Activated CD4-positive, alpha-beta T cell treated with anti-CD3 and anti-CD28 coated beads, Interleukin-10, Interleukin-2, amounts not matched to agents 100 ng/mL and 50 ng/mL, durations not matched to agents 16 hours and 8 hours (primary cell): ENCODE measurements at places on chromosomes 5 and 9.
A peak's percentile ranks its signal among the peaks of the same experiment; 100 is the strongest.

GRCh38 chr5:132471151-132471907 is 19.2 kb downstream of the IRF1 start:
- no peak for DNase-seq

DNA sequence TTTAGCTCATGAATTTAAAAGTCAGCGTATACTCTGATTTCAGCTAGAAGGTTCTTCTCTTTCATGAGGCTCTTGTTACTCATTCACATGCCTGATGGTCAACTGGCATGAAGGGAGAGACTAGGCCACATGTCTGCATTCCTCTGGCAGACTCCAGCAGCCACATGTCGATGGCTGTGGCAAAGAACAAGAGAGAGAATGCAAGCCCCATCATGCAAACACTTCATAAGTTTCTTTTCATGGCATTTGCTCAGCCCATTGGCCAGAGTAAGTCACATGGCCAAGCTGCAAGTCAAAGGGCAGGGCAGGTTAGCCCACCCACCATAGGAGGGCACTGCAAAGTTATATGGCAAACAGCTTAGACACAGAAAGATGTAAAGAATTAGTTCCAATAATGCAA is 5.4 kb downstream of the KCNV2 start:
- peak; percentile 2 for DNase-seq

DNA sequence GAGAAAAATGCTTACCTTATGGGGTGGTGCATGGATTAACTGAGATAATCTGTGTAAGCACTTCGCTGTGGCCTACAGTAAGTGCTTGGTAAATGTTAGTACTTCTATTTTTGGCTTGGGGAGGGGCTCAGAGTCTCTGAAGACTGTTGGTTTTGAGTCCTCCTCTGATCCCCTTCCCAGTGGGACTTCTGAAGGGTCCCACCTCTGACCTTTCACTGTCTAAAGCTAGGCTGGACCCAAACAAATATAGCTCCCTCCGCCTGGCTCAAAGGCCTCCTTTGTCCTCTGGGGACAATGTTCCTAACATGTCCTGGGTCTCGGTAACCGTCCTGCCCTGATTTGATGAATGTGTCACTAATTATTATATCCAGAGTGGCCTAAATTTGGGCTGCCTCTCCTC is 34.8 kb downstream of the CAMK2A start:
- no peak for DNase-seq

DNA sequence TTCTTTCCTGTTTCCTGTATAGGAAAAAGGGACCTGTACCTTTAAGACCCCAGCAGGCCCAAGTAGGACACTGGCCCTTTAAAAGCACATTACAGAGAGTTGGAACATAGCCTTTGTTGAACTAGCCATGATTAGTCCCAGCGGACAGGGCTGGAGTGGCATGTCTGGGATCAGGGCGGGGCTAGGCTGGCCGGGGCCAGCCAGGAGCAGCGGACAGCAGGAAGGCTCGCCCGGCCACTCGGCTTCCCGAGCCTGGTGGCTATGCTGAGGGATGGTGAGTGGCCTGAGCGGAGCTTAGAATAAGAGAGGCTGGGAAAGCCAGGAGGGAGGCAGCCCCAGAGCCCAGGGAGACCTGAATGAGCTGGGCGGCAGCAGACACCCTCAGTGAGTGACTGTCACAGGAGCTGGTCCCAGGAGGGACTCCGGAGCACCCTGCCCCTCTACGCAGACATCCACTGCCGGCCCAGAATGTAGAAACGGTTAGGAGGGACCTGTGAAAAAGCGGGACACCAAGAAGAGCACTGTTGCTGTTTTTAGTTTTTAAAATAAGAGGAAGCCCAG is 92.1 kb downstream of the DAB2IP start:
- DNase-seq = no peak

DNA sequence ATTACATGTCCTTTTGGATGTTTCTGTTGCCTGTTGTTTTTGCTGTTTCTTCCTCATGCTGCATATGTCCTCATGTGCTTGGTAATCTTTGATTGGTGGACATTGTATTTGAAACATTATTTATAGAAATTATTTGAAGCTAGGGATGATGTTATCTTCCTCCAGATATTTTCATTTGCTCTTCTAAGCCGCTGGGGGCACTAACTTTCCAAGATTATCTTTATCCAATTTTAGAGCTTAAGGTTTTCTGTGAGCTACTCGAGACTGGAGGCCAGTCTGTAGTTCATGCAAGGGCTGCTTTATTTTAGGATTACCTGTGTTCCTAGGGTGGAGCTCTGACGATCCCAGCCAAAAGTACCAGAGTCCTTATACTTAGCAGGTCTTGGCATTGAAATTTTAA is 40.9 kb downstream of the STX17 start:
- no peak for DNase-seq

DNA sequence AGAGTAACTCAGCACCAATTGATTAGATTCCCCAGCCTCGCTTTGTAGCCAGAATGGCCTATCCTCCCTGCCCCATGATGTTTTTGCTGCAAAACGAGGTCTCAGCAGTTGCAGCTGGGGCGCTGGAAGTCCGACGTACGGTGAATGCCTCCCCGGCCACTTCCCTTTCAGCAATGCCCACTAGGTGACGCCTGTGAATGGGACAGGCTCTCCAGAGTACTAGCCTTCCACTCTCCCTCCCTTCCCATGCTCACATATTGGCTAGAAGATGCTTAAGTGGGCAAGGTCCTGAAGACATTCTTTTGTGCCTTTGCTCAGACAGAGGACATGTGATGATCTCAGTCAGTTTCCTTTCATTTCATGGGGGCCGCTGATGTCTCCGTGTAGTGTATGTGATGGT is 50.8 kb downstream of the DMRT2 start:
- DNase-seq = no peak
